ENCODE measurements at places on chromosomes 4 and X.

- no peak for DNase-seq
Observed at GRCh38 chr4:72110886-72111285, 79.1 kb downstream of the NPFFR2 start.

DNA sequence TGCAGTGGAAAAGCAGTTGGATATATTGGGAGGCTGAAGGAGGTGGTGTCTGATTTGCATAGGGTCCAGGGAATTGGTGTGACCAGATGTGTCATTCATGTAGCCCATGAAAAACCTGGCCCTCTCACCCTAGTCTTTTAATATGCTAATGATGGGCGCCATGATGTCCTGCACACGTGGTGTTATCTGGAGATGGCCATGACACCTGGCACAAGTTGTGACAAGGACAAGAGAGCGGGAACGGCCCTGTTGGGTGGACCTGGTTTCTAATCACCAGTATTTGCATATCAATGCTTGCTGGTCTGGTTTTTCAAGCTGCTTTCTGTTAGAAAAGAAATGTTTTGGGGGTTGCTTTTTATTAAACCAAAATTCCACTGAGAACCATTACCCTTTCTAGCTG lies 87.4 kb downstream of the ZXDA start:
- no peak for DNase-seq

- no peak for DNase-seq
Observed at GRCh38 chrX:124910611-124911010, 409.1 kb upstream of the TEX13C start.

GRCh38 chr4:114349543-114350175 lies 248.9 kb upstream of the UGT8 start:
- DNase-seq: no peak

- peak; percentile 38 for DNase-seq
Observed at GRCh38 chr4:36207831-36208520, 36.3 kb downstream of the ARAP2 start.

DNA sequence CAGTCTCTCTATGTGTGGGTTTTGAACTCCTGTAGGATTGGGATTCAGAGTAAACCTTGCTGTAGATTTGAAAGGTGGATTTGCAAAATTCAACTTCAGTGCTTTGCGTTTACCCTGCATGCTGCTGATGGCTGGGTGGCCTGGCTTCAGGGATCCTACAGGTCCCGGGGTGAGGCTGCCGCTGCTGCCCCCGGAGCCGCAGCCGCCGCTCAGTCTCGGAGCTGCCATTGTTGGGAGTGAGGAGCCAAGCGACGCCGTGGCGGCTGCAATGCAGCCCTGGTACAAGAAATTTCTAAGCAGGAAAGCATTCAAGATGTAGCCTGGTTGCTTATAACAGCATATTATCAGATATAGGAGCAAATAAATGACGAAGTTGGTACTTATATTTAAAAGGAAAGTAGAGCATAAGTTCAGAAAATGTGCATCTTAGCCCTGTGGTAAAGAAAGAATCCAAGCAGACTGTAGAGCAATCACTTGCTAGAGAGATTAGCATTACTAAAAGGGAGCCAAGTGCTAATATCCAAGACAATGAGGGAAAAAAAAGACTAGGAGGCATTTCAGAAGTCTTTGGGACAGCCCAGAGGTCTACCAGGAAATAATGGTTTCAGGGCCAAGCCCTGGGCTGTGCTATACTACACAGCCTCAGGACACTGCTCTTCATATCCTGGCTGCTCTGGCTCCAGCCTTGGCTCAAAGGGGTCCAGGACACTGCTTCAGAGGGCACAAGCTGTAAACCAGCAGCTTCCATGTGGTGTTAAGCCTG lies 36.9 kb upstream of the CHIC1 start:
- no peak for DNase-seq

DNA sequence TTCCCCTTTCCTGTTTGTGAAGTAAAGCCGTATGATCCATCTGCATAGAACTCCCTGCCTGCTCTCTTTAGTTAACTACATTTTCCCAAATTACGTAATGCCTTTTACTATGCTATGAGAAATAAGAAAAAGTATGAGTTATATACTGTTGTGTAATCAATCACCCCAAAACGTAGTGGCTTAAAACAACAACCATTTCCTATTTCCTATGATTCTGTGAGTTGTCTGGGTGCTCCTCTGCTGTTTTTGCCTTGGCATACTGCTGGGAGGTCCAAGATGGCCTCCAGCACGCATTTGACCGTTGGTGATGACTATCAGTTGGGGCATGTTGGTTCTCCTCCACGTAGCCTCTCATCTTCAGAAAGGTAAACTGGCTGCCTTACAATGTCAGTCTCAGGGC lies 39.8 kb downstream of the BBS12 start:
- DNase-seq: no peak

DNA sequence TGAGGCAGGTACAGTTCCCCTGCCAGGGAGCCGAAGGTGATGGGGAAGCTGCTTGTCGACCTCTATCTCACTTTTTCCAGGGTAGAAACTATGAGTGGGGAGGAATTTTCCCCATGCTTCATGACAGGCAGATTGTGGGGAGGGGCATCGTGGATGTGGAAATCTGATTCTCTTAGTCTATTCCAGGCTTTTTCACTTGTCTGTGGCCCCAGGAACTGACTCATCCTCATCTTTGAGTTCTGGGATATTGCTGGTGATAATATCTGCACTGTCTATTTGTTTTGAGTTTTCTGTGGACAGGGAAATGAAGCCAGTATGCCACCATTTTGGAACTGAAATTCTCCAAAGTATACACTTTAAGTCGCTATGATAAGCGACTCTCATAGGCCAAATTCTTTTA lies 7.6 kb upstream of the TLR2 start:
- DNase-seq: no peak

DNA sequence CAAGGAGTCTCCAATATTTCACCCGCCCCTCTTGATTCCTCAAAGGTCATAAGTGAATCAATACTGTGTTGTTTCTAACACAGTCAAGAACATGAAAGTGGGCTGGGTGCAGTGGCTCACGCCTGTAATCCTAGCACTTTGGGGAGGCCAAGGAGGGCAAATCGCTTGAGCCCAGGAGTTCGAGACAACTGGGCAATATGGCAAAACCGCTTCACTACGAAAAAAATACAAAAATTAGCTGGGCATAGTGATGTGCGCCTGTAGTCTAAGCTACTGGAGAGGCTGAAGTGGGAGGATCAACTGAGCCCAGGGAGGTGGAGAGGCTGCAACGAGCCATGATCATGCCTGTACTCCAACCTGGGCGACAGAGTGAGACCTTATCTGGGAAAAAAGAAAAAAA lies 3.4 kb downstream of the ACSL1 start:
- no peak for DNase-seq

GRCh38 chr4:100984901-100985300 lies 362.4 kb downstream of the PPP3CA start:
- no peak for DNase-seq

Measured in hippocampal formation (tissue), 2 donors.